ENCODE measurements at places on chromosomes 1 and 21. TPM values are rescaled to one million over a fixed set of nuclear protein-coding genes. Genes with fewer than 3 reads are reported as not detected.
A peak's percentile ranks its signal among the peaks of the same experiment; 100 is the strongest.

GRCh38 chr1:223776075-223776814 is 63.9 kb downstream of the CAPN2 start:
- H3K27me3 ChIP-seq: no peaks in the 10 kb centered on the region
- no peak overlapping the region for H3K27ac ChIP-seq
- H3K4me3 ChIP-seq: no peak overlapping the region
- H3K36me3 ChIP-seq: peaks cover 73% of the 10 kb centered on the region

- H3K27ac ChIP-seq: no peak overlapping the region
- no peaks in the 10 kb centered on the region for H3K36me3 ChIP-seq
- H3K4me3 ChIP-seq: no peak overlapping the region
- no peaks in the 10 kb centered on the region for H3K27me3 ChIP-seq
- DNase-seq: no peak
Measured at GRCh38 chr1:84442256-84442655, 36.8 kb upstream of the RPF1 start.

DNA sequence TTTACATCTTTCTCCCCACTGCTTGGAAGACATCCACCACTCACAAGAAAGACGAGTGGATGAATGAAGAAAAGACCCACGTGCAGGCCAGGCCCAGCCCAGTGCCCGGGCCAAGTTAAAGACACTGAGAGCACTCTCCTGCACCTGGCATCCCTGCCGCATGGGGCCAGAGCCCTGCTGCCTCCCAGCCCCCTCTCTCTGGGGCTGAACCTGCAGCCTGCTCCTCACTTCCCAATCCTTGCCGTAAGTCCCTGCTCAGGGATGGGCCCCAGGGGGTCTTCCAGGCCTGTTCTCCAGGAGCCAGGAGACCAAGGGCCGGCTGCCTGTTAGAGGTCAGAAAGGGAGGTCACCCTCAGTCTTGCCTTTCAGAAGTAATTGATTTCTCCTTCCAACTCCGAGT is 168.5 kb upstream of the ZC3H12A start:
- H3K27me3 ChIP-seq: no peaks in the 10 kb centered on the region
- no peaks in the 10 kb centered on the region for H3K36me3 ChIP-seq
- H3K27ac ChIP-seq: no peak overlapping the region
- no peak for DNase-seq

GRCh38 chr21:45166931-45167330 is 92.6 kb downstream of the ADARB1 start:
- H3K36me3 ChIP-seq: no peaks in the 10 kb centered on the region
- H3K27me3 ChIP-seq: no peaks in the 10 kb centered on the region

The CD1E gene
- total RNA-seq: 2.5 TPM

- H3K4me3 ChIP-seq: no peak overlapping the region
- no peaks in the 10 kb centered on the region for H3K4me1 ChIP-seq
- no peaks in the 10 kb centered on the region for H3K27me3 ChIP-seq
- H3K36me3 ChIP-seq: no peaks in the 10 kb centered on the region
- DNase-seq: no peak
Measured at GRCh38 chr1:193538003-193538354, 351.6 kb upstream of the B3GALT2 start.

The TP73 gene
- 8.1 TPM for total RNA-seq

The GOLT1A gene
- not detected for total RNA-seq

The BOLA1 gene
- 43.0 TPM for total RNA-seq

The LRRC38 gene
- 2.5 TPM for total RNA-seq

The S100A3 gene
- total RNA-seq: 9.6 TPM

GRCh38 chr1:203992440-203992839 is 80.5 kb upstream of the SOX13 start:
- no peaks in the 10 kb centered on the region for H3K27me3 ChIP-seq
- H3K4me3 ChIP-seq: no peak overlapping the region
- no peaks in the 10 kb centered on the region for H3K36me3 ChIP-seq
- H3K4me1 ChIP-seq: no peaks in the 10 kb centered on the region
- H3K27ac ChIP-seq: no peak overlapping the region
- DNase-seq: no peak

GRCh38 chr1:169570172-169570574 is 16.1 kb downstream of the F5 start:
- no peak overlapping the region for H3K4me3 ChIP-seq
- H3K36me3 ChIP-seq: no peaks in the 10 kb centered on the region
- H3K27me3 ChIP-seq: no peaks in the 10 kb centered on the region
- H3K4me1 ChIP-seq: no peaks in the 10 kb centered on the region
- DNase-seq: no peak

The ELAPOR1 gene
- 0.25 TPM for total RNA-seq

- H3K4me1 ChIP-seq: peaks cover 84% of the 10 kb centered on the region
- H3K27ac ChIP-seq: peak overlapping the region; percentile 92
- no peak for DNase-seq
Measured at GRCh38 chr21:38910390-38911067, 104.8 kb downstream of the ETS2 start.

DNA sequence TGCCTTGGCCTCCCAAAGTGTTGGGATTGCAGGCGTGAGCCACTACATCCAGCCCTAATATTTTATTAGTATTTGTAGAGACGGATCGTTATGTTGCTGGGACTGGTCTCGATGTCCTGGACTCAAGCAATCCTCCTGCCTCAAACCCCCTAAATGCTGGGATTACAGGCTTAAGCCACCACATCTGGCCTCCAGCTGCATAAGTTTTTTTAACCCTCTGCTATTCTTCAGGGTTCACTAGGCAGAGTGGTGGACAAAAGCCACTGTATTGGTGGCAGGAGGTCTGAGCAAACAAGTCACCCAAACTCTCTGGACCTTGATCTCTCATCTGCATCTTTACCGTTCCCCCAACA is 10.1 kb upstream of the CLIC4 start:
- H3K27me3 ChIP-seq: no peaks in the 10 kb centered on the region
- H3K27ac ChIP-seq: peak overlapping the region; percentile 51
- no peaks in the 10 kb centered on the region for H3K36me3 ChIP-seq
- no peak for DNase-seq
- H3K4me3 ChIP-seq: no peak overlapping the region
- peaks cover 20% of the 10 kb centered on the region for H3K4me1 ChIP-seq

The KCNJ6 gene
- total RNA-seq: not detected

DNA sequence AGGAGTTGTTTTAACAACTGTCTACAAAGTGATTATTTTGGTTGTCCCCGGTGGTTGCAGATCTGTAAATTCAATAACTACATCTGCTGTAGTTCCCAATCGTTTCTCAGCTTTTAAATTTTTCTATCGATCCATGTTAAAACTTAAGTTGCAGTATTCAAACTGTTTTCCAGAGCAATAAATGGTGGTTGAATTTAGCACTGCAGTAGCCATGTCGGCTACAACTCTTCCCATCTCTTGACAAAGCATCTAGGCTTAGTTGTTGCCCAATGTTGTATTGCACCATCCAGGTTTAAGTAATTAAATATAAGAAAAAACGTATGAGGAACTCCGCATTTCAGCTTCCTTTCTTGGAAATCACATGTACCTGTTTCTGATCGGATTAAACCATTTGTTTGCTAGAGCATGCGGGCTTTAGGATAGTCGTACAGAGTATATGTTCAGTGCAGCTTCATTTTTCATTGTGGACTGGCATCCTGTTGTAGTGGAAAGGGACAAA is 996 bp downstream of the CNIH4 start:
- no peaks in the 10 kb centered on the region for H3K27me3 ChIP-seq
- peak overlapping the region; percentile 69 for H3K4me3 ChIP-seq
- DNase-seq: no peak

The RBP7 gene
- 36.3 TPM for total RNA-seq

The PCAT6 gene
- total RNA-seq: not detected

GRCh38 chr1:88877382-88877825 is 14.0 kb downstream of the GTF2B start:
- no peaks in the 10 kb centered on the region for H3K27me3 ChIP-seq
- DNase-seq: no peak
- peaks cover 40% of the 10 kb centered on the region for H3K4me1 ChIP-seq
- H3K27ac ChIP-seq: no peak overlapping the region
- H3K36me3 ChIP-seq: no peaks in the 10 kb centered on the region

- no peaks in the 10 kb centered on the region for H3K27me3 ChIP-seq
- H3K36me3 ChIP-seq: no peaks in the 10 kb centered on the region
- no peak overlapping the region for H3K4me3 ChIP-seq
- peaks cover 9% of the 10 kb centered on the region for H3K4me1 ChIP-seq
- DNase-seq: no peak
Measured at GRCh38 chr1:6435547-6435946, 11.0 kb downstream of the ESPN start.

DNA sequence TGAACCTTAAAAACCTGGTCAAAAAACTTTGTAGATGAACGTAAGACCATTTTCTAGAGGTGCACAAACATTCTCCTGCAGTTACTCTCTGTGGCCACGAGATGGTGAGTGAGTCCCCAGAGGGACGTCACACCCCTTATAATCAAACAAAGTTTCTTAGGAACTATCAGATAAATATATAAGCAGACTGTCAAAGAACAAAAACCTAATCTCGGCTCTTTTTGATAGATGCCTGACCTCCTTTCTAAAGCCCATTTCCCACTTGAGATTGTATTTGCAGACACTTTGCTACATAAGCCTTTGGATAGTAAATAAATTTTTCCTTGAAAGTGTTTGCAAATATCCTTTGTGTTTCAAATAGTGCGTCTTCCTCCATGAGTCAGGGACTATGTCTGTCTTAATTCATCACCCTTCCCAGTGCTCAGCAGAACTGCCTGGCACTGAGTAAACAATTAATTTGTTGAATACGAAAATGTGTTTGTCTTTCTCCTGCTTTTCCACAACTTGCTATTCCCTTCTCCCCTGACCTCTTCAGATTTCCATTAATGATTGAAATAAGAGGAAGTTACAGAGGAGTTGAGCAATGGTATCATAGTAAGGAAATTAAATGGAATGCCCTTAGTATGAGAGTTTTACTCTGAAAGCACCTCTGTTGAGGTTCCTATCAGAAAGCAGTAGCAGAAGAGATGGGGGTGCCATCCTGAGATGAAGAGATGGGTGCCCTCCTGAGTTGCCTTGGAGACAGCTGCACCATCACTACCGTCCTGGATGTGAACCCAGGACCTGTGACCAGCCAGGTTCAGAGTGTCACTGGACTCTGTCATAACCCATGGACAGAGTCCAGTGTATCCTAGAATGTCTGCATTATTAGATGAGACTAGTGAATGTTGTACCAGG is 57.8 kb upstream of the RAVER2 start:
- no peak for DNase-seq
- no peak overlapping the region for H3K4me3 ChIP-seq
- H3K36me3 ChIP-seq: peaks cover 11% of the 10 kb centered on the region
- H3K27me3 ChIP-seq: no peaks in the 10 kb centered on the region

- DNase-seq: no peak
- no peak overlapping the region for H3K27ac ChIP-seq
- no peaks in the 10 kb centered on the region for H3K27me3 ChIP-seq
- H3K4me3 ChIP-seq: no peak overlapping the region
- no peaks in the 10 kb centered on the region for H3K36me3 ChIP-seq
Measured at GRCh38 chr1:221013691-221014660, 134.7 kb downstream of the HLX start.

The HEYL gene
- total RNA-seq: 8.8 TPM

- H3K27ac ChIP-seq: no peak overlapping the region
- no peaks in the 10 kb centered on the region for H3K27me3 ChIP-seq
- DNase-seq: no peak
Measured at GRCh38 chr1:5513846-5514526, 478.2 kb downstream of the NPHP4 start.

DNA sequence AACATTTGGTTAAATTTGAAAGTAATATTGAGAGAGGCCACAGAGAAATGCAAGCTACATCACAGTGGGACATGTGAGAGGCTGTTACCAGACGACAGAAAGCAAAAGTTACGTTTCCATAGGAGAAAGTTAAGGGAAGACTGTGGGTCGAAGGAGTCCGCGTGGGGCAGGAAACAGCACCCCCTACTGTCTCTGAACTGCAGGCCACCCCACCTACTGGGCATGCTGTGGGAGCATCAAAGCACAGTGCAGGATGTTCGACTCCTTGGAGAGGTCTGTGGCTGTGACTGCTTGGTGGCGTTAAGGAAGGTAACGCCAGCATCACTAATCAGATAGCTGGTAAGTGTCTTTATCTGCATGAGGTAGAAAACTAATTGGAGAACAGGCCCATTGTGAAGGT is 123.9 kb downstream of the PTBP2 start:
- no peak overlapping the region for H3K27ac ChIP-seq
- no peaks in the 10 kb centered on the region for H3K36me3 ChIP-seq
- DNase-seq: no peak
- H3K27me3 ChIP-seq: no peaks in the 10 kb centered on the region
- no peak overlapping the region for H3K4me3 ChIP-seq

DNA sequence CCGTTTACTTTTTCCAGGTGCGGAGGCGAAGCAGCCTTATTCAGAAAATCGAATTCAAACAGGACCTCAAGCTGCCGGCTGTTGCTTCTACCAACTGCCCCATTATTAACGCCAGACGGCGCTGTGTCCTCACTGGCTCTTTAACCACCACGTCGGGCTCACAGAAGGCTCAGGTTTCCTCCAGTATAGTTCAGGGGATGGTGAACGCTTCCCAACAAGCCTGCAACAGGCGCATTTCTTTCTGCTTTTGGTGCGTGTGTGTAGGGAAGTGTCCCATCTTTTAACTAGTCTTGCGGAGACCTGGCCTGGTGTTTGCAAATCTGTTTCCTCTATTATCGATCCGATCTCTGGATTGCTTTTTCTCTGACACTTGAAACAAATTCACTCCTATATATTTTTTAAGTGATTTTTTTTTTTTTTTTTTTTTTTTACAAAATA is 791 bp upstream of the STUM start:
- peaks cover 24% of the 10 kb centered on the region for H3K4me1 ChIP-seq
- H3K4me3 ChIP-seq: peak overlapping the region; percentile 46
- peak overlapping the region; percentile 17 for H3K27ac ChIP-seq
- no peaks in the 10 kb centered on the region for H3K27me3 ChIP-seq
- H3K36me3 ChIP-seq: no peaks in the 10 kb centered on the region

- H3K4me3 ChIP-seq: no peak overlapping the region
- DNase-seq: no peak
- H3K27ac ChIP-seq: no peak overlapping the region
- no peaks in the 10 kb centered on the region for H3K36me3 ChIP-seq
Measured at GRCh38 chr1:25621876-25622275, 5.3 kb downstream of the MAN1C1 start.

- no peak overlapping the region for H3K4me3 ChIP-seq
- peaks cover 5% of the 10 kb centered on the region for H3K4me1 ChIP-seq
- H3K27me3 ChIP-seq: no peaks in the 10 kb centered on the region
- DNase-seq: no peak
- no peaks in the 10 kb centered on the region for H3K36me3 ChIP-seq
Measured at GRCh38 chr1:172909606-172910326, 141.0 kb downstream of the TNFSF18 start.

All from vagina (tissue), 2 donors.